ENCODE measurements at places on chromosomes 12 and 14. TPM values are rescaled to one million over a fixed set of nuclear protein-coding genes. Genes with fewer than 3 reads are reported as not detected.

GRCh38 chr12:56221232-56221756 is 428 bp downstream of the RNF41 start:
- peak; percentile 73 for DNase-seq

DNA sequence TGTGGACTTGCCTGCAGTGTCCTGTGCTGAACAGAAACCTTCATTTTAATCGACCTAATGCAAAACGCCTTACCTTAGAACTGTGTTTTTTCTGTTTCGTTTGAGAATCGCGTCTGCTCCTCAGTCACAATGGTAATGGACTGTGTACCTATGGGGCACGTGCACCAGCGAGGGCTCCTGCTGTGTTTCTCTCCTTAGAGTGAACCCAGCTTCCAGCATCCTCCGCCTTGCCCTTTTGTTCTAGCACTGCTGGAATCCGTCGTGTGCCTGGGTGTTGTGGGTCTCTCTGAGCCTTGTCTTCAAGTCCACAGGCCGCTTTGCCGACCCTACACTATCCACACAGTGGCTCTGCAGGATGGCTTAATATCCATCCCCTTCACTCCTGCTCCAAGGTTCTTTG is 3.6 kb downstream of the AMN start:
- DNase-seq, result no peak

DNA sequence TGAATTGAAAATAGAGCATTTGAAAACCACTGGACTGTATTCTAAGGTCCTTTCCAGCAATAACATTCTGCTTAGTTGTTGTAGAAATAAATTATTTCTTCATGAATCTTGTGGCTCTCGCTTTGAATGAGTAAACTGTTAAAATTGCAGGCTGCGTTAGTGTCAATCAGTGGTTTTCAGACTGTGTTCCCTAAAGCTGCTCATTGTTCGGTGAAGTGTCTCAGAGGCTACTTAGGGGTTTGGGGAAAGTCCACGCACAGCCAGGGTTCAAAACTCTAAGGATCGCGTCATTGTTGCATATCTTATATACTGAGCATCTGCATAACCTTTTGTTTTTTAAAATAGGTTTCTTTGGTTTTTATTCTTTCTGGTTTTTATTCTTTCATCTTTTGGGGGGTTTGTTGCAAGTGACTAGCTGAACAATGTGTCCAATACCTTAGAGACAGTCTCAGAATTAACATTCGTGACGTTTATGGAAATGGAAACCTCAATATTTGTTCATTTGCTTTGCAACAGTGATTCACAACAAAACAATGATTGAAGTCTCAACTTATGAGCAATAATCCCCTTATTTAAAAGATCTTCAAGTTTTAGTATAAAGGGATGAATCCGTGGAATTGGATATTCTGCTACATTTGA is 108.1 kb downstream of the TTLL5 start:
- no peak for DNase-seq

- DNase-seq, result no peak
Observed at GRCh38 chr14:33413381-33413780, 474.7 kb downstream of the NPAS3 start.

SINHCAF gene
- 2.9 TPM for polyA plus RNA-seq

All from psoas muscle (tissue), 8 donors.